CD8-positive, alpha-beta T cell (primary cell): ENCODE measurements at places on chromosomes 2 and 18. TPM values are rescaled to one million over a fixed set of nuclear protein-coding genes. Genes with fewer than 3 reads are reported as not detected.

DNA sequence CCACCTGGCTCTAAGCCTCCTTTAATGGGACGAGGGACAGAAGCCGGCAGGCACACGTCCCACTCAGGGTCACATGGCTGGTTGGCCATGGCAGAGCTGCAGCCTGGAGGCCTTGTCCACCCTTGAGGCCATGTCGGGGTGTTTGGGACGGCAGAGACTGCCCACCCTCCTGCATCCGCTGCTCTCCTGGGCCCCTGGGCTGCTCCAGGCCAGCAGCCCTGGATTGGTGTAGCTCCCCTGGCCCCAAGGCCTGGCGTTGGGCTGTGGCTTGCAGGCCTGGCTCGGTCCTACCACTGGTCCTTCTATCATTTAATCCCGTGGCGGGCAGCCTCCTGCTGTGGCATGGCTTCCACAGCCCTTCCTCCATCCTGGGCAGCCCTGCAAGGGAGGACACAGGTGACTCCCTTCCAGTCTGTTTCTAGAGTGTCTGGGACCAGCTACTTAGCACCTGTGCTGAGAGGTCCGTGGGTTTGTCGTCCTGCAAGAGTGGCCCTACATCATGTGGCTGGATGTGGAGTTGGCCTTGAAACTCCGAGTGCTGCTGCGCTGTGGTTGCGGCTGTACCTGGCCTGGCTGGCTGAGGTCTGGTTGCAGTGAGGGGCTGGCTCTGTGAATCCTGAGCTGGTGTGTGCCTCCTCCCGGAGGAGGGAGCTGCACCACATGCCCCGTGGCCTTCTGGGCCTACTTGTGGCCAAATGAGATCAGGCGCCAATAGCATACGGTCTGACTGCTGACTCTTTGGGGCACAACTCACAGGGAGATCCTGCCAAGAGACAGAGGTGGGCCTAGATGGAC, 67.3 kb downstream of the SH3RF3 start:
- DNase-seq, result peak; percentile 31

- no peak for DNase-seq
Observed at GRCh38 chr2:212030709-212031108, 507.9 kb downstream of the ERBB4 start.

DNA sequence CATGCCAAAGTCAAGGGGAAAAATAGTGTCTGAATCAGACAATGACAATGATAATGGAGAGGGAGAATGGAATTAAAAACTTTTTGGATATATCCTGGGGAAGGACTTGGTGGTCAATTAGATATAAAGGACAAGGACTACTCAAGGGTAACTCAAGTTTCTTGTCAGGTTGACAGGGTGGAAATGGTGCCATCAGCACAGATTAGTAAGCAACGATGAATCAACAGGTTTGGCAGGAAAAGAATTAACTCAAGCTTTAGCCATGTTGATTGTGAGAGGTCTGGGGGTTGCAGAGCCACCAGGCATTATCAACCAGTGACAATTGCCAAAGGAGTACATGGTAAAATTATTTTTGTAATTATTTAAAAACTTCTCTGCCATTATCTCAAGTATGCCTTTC, 35.8 kb upstream of the SPATS2L start:
- DNase-seq, result no peak

GRCh38 chr2:129812071-129812470, 167.4 kb upstream of the RAB6C start:
- no peak for DNase-seq

DNA sequence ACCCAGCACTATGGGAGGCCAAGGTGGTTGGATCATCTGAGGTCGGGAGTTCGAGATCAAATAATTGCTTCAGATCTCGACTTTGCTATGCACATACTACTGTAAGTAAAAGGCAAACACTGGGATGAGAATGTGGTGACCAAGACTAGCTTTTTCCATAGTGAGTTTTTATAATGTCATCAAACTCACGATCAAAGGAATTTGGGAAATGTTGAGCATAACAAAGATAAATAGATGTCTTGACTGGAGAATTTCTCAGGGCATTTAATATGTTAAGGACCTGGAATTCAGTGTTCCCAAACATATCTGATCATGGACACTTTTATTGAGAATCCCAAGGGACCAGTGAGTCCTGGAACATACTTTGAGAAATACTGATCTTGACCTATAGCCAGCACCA, 205.6 kb downstream of the ARHGAP15 start:
- DNase-seq, result no peak

GRCh38 chr2:148132412-148132811, 111.5 kb downstream of the MBD5 start:
- no peak for DNase-seq

DNA sequence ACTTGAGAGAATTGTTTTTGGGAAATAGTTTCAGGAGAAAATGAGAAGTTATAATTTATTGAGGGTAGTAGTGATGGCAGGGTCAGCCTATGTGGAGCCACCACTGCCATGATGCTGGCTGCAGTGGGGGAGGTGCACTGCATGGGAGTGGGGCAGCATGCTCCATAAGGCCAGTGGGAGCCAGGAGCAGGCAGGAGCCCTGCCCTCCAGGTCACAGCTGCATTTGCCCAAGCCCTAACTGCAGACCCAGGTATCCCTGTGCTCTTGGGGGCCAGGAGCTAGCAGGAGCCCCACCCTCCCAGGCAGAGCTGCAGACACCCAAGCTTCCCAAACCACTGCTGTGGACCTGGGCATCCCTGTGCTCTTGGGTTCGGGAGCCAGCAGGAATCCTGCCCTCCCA, 757.3 kb upstream of the CRIM1 start:
- DNase-seq, result no peak

DNA sequence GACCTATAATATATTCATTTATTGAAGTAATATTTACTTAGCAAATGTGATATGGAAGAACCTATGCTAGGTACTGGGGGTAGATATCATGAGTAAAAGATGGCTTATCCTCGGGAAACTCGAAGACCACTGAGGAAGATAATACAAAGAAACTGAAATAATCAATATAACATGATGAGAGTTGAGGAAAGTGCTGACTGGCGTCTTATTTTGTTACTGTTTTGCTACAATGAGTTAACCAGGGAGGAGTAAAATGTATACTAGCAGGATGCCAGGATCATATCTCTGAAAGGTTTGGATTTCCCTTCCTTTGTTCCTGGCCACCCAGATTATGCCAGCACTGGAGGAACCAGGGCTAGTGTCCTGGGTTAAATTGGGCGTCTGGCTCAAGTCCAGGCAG, 111.7 kb upstream of the SPATS2L start:
- no peak for DNase-seq

PROM2 gene
- total RNA-seq, result 0.11 TPM

LIMS3 gene
- not detected for total RNA-seq

MEP1B gene
- not detected for total RNA-seq

RGPD3 gene
- 0.43 TPM for total RNA-seq

ARHGAP28 gene
- total RNA-seq, result not detected
